ENCODE measurements at places on chromosomes 5 and 9.

DNA sequence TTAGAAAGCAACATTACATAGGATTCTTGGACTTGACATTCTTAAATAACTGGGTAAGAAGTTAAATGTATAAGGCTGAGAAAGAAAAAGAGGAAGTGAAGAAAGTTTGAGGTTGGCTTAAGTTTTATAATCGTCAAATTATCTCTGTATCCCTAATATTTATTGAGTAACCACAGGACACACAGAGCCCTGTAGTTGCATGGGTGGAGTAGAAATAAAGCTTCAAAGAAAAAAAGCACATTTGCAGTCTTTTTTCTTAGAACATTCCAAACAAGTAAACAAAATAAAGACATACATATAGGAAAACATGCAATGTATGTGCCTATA is 137.0 kb downstream of the CCDC192 start:
- DNase-seq, result no peak

- no peak for DNase-seq
These were observed 105.5 kb upstream of the PDE4D start for GRCh38 chr5:59999056-59999455.

- DNase-seq, result no peak
These were observed 65.0 kb upstream of the DAP start for GRCh38 chr5:10825897-10826644.

DNA sequence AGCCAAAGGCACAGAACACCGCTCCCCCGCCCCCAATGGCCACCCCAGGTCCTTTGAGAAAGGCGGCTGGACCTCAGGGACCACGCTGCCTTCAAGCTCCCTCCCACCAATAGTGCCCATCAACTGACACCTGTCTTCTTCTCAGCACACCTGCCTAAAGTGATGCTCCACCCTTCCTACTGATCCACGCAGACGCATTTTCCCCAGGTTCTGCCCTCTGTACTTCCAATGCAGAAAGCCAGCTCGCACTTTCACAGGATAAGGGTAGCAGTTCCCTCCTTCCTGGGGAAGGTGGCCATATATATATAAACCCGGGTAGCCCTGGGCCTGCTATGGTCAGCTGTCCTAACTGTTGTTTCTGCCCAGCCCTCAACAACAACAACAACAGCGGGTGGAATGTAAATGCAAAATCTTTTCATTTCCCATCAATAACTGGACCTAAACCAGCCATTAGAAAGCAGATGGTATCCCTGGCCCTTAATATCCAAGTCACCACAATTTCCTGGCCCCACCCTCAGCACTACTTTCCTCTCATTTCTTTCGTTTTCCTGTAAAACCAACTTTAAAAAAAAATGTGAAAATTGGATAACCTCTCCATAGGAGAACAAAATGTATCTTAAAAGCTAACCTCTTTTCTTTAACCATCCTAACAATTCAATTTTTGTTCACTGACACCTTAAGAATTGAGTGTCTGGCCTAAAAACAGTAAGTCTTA is 1.7 kb downstream of the GOLM1 start:
- no peak for DNase-seq

GRCh38 chr5:172779691-172780341 is 8.8 kb upstream of the DUSP1 start:
- no peak for DNase-seq

DNA sequence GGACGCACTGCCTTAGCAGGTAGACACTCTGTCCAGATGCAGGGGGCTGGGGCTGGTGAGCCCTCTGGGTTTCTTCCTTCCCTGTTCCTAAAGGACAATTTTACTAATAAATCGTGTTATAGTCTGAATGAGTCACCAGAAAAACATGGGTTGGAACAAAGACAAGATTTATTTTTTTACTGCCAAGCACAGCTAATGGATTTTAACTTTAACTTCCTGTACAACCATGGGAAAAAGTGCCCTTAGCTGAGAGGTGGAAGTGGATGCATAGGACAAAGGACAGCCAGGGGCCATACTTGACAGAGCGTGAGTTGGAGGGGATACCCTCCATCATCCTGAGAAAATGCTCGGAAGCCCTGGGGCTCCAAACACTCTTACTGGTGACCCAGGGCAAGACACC is 300.7 kb downstream of the MSX2 start:
- DNase-seq, result no peak

Measured in CD4-positive, alpha-beta T cell treated with Interferon alpha-2 for 1 hour (primary cell).